ENCODE measurements at places on chromosomes 13 and 19.
A peak's percentile ranks its signal among the peaks of the same experiment; 100 is the strongest.

DNA sequence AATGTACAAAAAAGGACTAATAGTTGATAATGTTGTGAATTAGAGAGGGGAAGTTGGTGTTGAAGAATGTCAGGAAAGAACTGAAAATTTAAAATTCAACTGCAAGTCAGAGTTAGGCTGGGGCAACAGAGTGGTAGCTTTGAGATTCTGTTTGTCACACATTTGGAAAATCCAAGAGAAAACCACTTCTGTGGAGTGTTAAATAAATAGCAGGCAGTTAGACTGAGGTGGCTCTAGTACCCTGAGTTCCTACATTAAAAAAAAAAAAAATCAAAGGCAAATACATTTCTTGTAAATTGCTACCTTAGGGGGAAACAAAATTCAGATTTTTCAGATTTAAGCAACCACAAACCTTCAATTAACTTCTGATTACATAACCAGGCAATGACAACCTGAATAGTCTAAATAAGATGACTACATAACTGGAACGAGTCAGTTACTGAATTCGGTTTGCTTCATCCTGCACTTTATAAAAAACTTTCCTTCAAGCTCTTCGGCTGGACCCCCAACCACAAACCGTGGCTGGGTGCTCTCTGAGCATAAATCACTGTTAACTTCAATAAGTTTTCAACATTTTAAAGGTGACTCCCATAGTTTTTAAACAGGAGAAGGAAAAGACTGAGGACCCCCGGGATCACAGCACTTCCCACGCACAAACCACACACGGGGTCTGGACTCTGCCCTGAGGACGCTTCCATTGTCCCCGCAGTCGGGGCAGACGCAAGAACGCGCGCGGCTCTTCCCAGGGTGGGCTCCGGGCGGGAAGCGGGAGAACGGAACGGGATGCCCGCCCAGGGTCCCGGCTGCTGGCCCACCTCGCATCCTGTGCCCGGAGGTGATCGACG lies 725 bp downstream of the ZNF682 start:
- DNase-seq = no peak

GRCh38 chr19:29679598-29680210 lies 14.4 kb downstream of the PLEKHF1 start:
- no peak for DNase-seq

- no peak for DNase-seq
Observed at GRCh38 chr13:63843766-63844699, 2428.4 kb upstream of the PCDH20 start.

GRCh38 chr19:2487842-2488241 lies 11.9 kb downstream of the GADD45B start:
- DNase-seq = no peak

DNA sequence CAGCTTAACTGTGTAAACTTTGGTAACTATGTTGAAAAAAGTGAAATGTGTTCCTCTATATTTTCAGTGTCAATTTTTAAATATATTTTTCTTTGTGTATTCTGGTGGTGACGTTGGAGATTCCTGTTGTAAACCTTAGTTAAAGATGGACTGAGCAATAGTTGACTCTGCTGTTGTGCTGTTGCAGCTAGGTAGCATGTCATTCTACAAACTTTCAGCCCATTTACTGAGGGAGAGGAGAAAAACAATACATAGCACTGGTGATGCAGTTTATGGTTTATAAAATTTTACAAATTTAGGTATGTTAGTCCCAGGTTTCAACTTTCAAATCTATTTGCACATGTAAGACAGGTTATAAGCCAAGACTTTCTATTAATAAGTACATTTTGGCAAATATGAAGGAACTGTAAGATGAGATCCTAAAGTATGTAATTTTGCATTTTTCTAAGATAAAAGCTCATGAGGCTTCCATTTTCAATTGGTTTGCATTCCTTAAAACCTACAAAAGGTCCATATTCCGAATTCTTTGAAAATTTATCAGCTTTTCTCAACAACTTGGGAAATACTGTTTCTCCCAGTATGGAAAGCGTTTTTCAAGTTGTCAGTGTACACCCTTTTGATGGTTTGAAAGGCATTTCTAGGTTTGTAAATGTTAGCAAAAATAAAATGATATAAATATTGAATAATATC lies 1.5 kb downstream of the NDFIP2 start:
- no peak for DNase-seq

DNA sequence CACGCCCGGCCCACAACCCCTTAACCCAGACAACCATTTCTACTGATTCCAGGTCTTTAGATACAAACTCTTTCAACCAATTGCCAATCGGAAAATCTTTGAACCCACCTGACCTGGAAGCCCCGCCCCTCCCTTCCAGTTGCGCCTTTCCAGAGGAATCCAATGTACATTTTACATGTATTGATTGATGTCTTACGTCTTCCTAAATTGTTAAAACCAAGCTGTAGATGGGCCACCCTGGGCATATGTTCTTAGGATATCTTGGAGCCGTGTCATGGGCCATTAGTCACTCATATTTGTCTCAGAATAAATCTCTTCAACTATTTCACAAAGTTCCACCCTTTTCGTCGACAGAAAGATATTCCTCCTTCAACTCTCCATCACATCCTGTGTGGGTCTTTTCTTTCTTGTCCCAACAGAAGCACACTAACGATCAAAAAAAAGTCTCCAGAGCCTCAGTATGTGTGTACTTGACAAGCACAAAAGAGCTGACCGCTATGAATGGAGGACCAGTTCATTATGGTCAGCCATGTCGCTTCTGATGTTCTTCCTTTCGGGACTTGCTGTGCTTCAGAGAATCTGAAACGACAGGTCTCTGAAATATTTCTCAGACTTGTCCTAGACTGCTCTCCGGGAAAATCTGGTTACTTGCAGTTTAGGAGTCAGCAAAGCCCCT lies 601 bp upstream of the ZNF749 start:
- no peak for DNase-seq

DNA sequence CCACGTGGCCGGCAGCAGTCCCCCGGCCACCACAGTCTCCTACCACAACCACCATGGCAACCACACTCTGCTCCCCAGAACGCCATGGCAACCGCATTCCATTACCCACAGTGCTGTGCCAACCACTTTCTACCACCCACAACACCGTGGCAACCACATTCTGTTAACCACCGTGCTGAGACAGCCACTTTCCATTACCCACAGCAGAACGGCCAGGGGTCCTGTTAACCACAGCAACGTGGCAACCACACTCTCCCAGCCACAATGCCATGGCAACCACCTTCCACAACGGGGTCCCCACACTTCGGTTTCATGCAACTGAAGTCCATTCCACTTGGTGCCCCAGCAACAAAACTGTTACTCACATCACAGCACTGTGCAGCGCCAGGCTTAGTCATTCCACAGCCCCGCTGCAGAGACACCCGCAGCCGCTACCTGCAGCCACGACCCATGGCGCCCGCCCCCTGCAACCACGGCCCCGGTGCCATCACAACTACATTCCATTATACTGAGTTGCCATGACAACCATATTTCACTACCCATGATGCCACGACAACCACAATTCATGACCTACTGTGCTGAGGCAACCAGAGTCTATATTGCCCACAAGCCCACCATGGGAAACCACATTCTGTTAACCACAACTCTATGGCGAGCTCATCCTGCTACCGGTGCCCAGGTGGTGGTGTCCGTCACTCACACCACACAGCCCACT lies 10.0 kb downstream of the DPF1 start:
- peak; percentile 56 for DNase-seq

DNA sequence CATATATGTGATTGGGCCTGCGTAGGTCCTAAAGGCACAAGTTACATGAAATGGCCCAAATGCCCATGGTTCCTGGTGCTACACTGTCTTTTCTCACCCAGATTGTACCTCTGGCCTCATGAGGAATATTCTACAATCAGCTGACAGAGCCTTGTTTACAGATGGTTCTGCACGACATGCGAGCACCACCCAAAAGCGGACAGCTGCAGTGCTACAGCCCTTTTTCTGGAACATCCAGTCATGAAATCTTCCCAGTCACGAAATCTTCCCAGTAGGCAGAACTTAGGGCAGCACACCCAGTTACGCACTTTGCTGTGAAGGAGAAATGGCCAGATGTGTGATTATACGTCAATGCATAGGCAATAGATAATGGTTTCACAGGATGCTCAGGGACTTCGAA lies 7.7 kb upstream of the ELF1 start:
- DNase-seq = no peak

GRCh38 chr19:35913589-35913988 lies 5.5 kb upstream of the TYROBP start:
- DNase-seq = no peak

GRCh38 chr13:50236898-50237318 lies 221.7 kb downstream of the KCNRG start:
- DNase-seq = no peak

DNA sequence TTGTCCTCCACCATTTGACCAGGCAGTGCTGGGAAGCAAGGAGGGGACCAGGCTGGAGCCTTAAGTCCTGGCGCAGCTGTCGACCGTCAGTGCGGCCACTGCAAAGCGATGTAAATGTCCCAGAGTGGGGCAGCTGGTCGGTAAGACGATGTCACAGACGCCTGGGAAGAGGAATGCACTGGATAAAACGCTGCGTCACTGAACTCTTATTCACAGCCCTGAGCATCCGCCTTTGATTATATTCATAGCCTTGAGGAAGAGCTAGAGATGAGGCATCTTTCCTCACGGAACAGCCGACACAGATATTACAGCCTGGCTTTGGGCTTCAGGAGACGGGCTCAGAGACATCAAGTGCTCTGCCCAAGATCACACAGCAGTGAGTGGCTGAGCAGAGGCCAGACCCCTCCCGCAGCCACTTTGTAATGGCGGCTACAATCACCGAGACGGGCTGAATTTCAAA lies 17.6 kb upstream of the TUBGCP3 start:
- DNase-seq = no peak

DNA sequence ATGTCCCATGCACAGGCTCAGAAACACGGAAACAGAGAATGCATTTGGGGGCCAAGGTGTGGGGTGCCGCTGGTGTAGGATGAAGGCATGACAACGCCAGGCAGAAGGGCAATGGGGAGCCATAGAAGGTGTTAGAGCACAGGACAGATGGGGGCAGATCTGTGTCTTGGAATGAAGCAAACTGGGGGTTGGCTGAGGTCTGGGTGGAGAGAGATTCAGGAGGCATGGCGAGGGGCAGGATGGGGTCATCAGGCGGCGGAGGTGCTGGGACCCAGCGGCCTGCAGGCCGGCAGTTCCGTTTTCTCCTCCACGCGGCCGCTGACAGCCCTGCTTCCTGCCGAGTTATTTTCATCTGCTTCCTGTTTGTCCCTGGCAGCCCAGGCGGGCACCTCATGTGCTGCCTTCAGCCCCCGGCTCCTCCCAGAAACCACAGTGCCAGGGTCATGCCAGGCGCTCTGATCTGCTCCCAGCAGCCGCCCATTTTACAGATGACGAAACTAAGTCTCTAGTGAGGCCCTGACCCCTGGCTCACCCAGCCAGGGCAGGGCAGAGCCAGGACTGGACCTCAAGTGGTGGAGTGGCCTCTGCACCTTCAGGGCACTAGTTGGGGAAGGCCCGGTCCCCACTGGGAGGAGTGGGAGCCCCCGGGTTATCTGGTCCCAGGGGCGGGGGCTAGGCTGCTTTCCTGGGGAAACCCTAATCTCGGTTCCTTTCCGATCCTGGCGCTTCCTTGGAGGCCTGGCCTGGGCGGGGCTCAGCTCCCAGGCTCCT lies 2.2 kb downstream of the ARHGAP45 start:
- no peak for DNase-seq

DNA sequence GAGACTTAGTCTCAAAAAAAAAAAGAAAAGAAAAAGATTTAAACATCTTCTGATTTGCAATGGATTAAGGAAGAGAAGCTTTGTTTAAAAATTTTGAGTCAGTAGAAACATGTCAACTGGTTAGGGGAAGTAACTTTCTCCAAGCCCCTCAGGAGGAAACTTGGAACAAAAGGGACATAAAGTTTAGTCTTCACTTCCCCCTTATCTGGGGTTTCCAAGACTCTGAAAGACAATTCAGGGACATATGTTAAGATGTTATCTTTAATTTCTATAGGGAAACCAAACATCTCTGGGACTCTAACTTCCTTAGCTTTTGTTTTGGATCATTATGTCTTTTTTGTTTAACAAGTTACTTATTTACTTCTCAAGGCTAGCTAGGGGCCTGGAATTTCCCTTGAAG lies 20.1 kb upstream of the MRI1 start:
- no peak for DNase-seq

GRCh38 chr13:83547043-83547442 lies 335.2 kb downstream of the SLITRK1 start:
- no peak for DNase-seq

- no peak for DNase-seq
Observed at GRCh38 chr13:43243711-43244110, 220.3 kb downstream of the DNAJC15 start.

GRCh38 chr19:57403737-57404563 lies 7.0 kb upstream of the ZNF17 start:
- DNase-seq = no peak

DNA sequence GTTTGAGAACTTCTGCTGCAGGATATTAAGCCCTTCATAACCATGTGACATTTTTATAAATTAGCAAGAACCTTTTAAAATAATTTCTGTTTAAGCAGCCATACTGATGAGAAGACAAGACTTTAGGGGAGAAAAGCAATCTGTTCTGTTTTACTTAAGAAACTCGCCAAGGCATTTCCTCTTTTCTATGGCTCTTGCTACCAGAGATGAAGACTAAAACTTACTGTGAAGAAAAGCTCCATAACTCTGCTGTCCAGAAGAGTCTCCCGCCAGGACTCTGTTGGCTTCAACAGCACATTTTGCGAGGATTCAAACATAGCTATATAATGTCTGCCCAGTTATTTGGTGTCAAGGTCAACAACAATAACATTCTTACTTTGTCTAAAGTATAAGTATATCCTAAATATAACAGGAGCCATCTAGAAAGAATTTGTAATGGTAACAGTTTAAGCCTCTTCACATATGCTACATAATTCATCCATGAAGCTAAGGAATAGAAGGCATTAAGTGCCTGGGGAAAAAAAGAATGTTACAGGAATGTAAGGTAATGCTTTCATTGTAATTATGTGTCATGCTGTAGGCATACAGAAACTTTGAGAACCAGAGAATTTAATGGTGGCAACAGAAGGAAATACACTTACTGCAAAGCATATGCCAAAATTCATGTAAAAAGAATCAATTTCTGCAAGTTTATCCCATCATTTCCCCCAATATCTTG lies 53.2 kb upstream of the EEF1AKMT1 start:
- no peak for DNase-seq

GRCh38 chr19:53552001-53552721 lies 14.2 kb downstream of the ZNF331 start:
- DNase-seq = no peak

GRCh38 chr19:23789246-23789645 lies 30.6 kb upstream of the ZNF681 start:
- DNase-seq = no peak

DNA sequence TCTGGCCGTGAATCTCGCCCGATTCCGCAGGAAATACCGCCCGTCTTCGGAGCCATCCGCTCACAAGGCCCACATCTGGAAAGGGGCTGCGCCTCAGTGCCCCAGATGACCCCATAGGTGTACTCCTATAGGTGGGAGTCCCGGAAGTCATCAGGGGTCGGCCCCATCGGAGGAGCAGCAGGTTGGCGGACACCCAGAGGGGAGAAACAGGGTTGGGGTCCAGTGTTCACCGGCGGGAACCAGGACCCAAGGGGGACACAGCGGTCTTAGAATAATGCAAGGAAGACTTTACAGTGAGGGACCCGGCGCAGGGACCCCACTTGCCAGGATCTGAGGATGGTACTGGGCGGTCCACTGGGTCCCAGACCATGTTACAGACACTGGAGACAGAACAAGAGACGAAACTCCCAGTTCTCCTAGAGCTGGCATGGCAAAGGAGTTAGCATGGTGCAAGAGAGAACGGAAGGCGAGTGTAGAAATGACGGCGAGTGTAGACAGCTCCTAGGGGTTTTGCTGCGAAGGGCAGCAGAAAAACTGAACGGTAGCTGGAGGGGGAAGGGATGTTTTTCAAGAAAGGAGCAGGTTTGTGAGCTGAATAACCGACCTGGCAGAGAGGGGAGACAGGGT lies 4.2 kb upstream of the RGL3 start:
- no peak for DNase-seq
